ENCODE measurements at places on chromosomes 16 and 17.

- no peak for DNase-seq
Observed at GRCh38 chr16:86854626-86855294, 276.4 kb downstream of the FOXL1 start.

DNA sequence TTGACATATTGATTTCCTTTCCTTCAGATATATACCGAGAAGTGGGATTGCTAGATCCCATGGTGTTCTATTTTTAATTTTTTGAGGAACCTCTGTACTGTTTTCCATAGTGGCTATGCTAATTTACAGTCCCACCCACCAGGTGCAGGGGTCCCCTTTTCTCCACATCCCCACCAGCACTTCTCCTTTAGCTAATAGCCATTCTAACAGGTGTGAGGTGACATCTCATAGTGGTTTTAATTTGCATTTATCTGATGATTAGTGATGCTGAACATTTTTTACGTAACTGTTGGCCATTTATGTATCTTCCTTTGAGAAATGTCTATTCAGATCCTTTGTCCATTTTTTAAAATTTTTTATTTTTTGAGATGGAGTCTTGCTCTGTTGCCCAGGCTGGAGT, 93.9 kb downstream of the SDR42E1 start:
- no peak for DNase-seq

DNA sequence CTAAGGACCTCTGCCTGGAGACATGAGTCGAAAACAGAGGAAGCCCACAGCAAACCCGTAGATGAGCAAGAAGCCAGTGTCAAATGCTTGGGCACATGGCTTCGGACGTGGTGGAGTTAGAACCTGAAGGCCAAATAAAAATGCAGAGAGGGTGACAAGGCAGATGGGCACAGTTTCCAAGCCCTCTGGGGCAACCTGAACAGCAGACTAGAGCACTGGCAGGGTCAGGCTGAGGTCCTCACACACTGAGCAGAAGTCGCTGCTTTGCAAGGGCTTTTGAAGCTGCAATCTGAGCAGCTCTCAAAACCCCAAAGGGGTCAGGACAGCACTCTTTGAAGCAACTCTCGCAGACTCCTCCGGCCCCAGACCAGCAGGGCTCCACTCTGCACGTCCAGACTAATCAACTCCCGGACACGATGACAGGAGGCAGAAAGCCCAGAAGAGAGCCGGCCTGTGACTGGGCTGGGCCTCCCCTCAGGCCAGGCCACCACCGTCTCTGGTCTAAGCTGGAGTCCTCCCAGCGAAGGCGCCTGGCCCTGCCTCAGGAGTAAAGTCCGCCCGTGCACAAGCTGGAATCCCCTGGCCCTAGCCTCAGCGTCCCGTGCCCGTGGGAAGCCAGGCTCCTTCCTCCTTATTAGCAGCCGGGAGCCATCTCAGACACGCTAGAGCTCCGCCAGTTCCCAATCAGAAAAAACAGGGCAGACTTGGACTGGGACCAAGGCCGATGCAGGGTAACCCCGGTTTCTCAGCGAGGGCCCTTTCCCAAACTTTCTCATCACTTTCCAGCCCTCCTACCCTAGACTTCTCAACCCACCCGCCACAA, 924 bp downstream of the SMARCD2 start:
- DNase-seq: no peak

GRCh38 chr17:78269955-78270381, 38.5 kb downstream of the TMEM235 start:
- DNase-seq: no peak

DNA sequence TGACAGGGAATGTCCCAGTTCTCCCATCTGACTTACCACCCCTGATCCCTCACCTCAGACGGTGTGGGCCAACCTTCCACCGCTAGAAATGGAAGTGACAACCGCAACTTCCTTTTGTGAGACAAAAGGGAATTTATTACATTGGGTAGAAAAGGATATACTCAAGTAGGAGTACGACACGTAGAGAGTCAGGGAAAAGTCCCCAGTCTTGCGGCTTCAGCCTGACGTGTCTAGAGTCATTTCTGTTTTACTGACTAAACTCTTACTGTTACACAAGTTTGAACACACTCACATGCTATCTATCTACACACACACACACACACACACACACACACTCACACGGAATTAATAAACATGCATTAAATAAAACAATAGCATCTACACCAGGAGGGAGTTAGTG, 178.9 kb downstream of the COPRS start:
- peak; percentile 30 for DNase-seq

GRCh38 chr17:78806451-78806850, 24.4 kb upstream of the CYTH1 start:
- no peak for DNase-seq

DNA sequence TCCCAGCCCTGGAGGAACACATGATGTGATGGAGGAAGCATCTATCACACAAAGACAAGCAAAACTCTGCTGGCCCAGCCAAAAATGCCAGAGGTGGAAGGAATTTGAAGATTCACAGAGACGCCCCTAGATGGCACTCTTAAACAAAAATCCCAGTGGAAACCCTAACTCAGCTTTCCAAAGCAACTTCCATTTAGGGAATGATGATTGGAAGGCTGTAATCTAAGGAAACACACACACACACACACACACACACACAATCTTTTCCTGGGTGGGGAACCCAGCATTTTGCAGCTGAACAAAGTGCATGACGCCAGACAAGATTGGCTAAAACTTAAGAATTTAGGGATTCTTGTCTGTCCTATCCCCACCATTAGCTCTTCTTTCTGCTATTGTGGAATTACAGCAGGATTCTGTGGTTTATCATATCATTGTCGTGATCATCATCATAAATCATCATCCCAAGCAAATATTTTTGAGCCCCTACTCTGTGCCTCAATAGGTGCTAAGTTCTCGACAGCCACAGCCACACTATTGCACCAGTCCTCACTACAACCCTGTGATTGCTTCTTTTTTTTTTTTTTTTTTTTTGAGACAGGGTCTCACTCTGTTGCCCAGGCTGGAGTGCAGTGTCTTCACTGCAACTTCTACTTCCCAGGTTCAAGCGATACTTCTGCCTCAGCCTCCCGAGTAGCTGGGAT, 1.6 kb upstream of the LDAF1 start:
- no peak for DNase-seq

GRCh38 chr17:73533781-73534180, 110.5 kb downstream of the SDK2 start:
- DNase-seq: no peak

DNA sequence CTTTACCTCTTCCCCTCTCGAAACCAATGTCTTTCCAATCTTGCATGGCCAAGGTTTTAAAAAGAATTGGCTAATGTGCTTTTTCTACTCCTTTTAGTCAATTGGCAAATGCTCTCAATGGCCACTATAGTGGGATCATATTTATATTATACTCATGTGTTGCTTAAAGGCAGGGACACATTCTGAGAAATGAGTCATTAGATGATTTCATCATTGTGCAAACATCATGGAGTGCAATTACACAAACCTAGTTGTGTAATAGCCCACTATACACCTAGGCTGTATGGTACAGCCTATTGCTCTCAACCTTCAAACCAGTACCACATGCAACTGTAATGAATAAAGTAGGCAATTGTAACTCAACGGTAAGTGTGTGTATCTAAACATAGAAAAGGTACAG, 180.9 kb downstream of the HS3ST3A1 start:
- no peak for DNase-seq

DNA sequence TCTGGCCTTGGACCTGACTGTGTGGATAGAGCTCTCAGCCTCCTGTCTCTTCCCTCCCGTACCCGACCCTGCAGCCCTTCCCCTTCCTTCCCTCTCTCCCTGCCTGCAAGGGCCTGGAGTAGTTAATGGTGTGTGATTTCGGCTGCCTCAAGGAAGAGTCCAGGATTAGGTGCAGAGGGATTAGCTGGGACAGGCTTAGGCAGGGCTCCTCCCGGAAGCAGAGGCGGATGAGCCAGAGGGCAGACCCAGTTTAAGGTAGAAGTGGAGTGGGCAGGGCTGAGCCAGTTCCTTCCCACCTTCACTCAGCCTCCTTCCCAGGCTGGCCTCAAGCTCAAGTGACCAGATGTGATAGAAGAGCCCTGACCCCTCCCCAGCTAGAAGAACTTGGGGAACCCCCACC, 16.8 kb downstream of the GUCY2D start:
- DNase-seq: no peak

GRCh38 chr16:79751471-79752184, 151.1 kb upstream of the MAF start:
- no peak for DNase-seq

DNA sequence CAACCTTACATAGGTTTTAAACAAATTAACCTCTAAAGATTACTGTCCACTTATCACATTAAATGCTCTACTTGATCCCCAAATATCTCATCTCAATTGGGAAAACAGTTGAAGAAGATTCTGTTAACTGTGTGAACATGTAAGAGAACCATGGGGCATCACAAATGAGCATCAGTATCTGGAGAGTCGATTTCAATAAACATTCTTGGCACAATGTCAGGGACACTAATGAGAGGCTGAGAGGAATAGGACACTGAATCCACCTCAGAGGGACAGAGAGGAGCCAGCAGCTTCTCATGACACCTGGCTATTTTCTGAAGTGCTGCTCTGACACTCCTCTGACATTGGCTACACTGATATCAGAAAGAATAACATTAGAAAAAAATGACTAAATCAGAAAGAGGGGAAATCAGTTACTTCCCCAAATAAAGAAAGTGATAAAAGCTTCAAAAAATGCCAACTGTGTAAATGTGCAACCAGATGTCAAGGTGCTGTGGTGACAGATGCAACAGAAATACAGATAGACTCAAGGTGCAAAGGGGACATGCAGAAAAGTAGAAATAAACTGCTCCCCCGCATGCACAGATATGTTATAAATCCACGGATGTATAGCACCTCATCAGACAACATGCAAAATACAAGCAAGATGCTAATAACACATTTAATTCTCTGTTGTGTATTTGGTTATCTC, 67.4 kb downstream of the SNX11 start:
- no peak for DNase-seq

DNA sequence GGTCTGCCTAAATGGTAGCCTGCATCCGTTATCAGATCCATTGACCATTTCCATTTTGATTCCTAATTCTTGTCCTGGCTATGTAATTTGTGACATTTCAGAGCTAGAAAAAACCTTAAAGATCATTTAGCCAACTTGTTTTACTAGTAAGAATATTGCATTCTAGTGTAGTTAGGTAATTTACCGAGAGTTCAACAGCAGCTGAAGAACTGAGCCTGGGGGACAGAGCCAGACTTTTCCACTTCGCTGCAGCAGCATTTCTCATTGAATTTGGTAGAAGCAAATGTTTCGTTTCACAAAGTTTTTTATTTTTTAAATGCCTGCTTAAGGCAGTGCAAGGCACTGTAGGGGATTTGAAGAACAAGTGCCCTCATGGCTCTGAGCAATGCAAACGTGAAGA, 59.2 kb upstream of the MARCHF10 start:
- no peak for DNase-seq

DNA sequence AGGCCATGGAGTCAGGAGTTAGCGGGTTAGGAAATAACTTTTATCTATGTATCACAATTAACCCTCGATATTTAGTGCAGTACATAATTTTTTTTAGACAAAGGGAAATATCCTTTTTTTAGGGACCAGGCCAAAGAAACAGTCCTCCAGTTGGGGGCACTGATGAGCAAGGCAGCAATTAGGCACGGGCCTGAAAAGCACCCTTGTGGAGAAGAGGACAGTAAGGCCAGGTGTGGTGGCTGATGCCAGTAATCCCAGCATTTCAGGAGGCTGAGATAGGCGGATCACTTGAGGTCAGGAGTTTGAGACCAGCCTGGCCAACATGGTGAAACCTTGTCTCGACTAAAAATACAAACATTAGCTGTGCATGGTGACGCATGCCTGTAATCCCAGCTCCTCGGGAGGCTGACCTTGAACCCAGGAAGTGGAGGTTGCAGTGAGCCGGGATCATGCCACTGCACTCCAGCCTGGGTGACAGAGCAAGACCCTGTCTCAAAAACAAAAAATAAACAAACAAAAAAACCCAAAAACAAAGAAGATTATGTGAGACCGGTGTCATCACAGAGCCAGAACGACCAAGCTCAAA, 158.3 kb upstream of the NOL11 start:
- no peak for DNase-seq

DNA sequence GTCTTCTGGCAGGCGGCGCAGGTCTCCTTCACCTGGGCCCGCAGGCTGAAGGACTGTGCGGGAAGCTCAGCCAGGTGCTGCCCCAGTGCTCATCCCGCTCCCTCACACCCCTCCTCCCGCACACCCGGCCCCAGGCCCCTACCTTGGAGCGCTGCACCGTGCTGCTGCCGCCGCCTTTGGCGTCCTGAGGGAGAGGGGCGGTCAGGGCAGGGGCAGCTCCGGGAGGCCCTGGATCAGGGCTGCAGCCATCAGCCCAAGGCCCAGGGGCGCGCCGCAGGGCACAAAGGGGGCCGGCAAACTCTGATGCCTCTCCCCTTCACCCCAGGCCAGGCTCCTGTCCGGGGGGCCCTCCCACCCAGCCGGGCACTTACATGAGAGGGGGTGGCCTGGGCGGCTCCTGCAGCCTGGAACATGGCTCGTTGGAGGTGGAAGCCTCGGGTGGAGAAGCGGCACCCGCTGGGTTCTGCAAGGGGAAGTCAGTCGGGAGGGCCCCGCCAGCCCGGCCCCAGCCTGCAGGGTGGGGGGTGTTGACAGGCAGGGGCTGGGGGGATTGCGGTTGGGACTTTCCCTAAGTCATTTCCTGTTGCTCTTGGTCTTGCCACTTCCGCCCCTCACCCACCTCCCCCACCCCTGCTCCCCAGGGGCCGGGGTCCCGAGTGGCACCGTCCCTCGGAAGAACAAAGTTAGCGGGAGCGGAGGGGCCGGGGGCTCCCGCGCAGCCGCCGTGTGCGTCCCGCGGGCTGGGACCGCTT, 863 bp downstream of the LIMD2 start:
- DNase-seq: peak; percentile 64

GRCh38 chr17:28774206-28774605, 30.4 kb downstream of the TRAF4 start:
- no peak for DNase-seq

DNA sequence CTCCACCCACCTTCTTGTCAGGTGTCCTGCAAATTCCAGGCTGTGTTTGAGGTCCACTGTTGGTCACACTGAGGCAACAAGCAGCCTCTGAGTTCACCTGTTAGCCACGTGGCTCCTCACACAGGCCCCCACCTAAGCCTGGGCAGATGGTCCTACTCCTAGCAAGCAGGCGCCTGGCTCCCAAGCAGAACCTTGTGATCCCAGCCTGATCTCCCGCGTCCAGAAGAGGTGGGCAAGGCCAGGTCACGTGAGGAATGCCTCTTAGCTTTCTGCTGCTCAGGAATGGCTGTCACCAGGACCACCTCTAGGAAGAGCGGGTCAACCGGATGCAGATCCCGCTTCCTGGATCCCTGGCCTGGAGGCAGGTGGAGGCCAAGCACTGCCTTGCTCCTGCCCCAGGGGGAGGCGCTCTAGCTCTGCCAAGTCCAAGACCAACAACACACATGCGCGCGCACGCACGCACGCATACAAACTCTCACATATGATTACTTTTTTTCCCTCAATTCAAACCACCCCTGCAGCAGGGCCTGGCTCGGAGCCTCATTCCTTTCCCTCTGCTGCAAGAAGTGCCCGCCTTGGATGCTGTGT, 9.5 kb downstream of the CYB561 start:
- no peak for DNase-seq

DNA sequence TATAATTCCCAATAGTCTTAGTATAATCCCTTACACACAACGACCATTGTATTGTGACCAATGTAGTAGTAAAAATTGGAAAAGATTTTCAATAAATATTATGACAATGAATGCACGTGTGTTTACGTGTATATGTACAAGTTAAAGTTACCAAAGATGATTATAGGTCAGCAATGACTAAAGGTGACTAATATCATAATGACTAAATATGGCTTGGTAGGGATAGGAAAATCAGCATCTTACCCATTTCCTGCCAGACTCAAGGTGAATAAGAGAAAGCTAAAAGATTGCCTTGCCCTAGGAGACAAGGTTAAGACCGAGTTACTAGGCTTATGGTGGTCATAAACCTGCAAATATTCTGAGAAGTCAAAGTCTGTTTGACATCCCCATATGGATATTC, 34.4 kb downstream of the CPD start:
- no peak for DNase-seq
